ENCODE measurements at places on chromosomes 4 and X.

GRCh38 chr4:9996319-9997110, 24.8 kb downstream of the SLC2A9 start:
- DNase-seq, result no peak

DNA sequence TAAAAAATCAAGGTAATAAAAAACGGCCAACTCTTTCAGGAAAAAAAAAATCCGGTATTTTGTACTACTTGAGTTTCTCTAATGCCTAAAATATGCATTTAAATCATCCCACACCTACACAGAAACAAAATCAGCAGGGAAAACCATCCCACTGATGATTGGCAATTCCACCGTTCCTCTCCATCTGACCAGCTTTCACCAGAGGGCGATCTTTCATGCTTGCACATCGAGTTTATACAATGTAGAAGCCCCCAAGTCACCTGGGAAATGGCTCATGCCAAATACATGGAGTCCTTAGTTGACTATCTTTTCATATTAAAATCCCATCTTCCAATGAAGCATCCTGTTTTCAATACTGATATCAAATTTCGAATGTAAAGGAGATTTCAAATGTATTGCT, 69.2 kb downstream of the PTCHD1 start:
- no peak for DNase-seq

GRCh38 chr4:25144870-25145481, 15.3 kb downstream of the SEPSECS start:
- DNase-seq, result peak; percentile 29

DNA sequence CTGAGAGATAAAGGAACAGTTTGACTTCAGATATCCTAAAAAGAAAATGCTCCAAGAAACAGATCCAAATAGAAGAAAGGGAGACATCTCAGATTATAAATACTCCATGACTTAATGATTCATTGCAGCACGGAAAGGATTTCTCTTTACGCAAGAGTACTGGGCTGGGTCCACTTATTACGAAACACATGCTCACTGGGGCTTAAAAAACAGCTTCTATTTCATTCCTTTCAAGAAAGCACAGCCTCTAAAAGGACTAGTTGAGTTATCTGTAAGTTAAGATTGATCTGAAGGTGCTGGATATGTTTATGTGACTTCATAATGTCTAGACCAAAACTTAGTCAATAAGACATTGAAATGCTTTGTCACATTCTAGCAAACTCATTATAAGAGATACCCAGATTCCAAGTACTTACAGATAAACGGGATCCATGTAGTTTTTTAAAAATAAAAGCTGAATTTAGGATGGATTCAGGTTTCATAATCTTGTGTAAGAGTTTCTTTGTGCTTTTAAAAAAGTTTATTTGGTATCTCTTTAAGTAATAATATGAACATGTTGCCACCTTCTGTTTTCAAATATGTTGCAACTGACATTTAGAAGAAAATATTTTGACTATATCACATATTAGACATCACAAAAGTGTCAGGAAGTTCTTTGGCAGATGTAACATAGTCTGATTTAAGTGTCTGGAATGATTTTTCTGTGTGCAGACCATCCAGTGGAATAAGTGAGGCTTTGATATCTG, 109.5 kb upstream of the MYOZ2 start:
- DNase-seq, result peak; percentile 3

DNA sequence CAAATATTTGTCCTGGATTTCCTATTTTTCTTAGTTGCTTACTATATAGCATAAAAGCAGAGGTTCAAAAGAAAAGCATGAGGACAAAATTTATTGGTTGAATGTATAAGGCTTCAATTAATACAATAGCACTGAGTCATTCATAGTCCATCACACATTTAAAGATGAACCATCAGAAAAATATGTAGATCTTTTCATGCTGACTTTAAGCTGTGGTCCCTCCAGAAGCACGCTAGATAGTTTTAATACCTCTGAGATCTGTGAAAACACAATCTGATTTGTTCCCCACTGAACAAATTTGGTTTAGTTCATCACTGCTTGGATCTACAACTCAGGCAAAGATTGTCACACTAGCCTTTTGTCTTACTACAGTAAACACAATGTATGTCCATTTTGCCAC, 377.2 kb upstream of the ANXA10 start:
- DNase-seq, result no peak

DNA sequence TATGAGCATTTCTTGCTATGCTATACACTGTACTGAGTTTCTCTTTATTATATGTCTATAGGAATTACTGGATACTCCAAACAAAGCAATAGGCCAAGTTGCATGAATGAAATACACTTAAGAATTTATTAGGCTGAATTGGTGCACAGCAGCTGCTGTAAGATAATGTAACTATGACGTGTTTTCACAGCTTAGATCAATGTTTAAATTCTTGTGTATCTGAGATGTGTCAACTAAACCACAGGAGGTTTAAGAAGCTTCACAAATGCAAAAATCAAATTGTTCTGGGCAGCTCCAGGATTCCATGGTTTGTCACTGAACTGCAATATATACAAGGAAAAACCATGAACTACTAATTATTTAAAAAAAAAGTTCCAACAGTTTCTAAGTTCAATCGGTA, 156.7 kb downstream of the MAPK10 start:
- DNase-seq, result no peak

DNA sequence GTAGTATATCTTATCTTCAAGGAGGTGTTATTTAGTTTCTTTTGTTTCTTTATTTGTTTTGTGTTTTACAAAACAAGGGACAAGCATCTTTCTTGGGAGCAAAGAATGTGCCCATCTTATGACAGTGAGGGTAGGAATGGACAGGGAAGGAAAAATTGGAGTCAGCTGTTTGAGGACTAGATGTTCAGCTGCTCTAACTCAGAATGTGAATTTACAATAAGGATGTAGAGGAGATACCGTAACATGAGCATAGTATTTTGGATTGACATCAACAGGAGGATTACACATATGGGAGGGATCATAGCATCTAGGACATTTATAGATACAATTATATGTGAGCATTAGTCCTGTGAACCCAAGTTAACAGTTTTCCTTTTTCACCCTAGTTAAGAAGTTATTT, 89.0 kb upstream of the GK2 start:
- no peak for DNase-seq

DNA sequence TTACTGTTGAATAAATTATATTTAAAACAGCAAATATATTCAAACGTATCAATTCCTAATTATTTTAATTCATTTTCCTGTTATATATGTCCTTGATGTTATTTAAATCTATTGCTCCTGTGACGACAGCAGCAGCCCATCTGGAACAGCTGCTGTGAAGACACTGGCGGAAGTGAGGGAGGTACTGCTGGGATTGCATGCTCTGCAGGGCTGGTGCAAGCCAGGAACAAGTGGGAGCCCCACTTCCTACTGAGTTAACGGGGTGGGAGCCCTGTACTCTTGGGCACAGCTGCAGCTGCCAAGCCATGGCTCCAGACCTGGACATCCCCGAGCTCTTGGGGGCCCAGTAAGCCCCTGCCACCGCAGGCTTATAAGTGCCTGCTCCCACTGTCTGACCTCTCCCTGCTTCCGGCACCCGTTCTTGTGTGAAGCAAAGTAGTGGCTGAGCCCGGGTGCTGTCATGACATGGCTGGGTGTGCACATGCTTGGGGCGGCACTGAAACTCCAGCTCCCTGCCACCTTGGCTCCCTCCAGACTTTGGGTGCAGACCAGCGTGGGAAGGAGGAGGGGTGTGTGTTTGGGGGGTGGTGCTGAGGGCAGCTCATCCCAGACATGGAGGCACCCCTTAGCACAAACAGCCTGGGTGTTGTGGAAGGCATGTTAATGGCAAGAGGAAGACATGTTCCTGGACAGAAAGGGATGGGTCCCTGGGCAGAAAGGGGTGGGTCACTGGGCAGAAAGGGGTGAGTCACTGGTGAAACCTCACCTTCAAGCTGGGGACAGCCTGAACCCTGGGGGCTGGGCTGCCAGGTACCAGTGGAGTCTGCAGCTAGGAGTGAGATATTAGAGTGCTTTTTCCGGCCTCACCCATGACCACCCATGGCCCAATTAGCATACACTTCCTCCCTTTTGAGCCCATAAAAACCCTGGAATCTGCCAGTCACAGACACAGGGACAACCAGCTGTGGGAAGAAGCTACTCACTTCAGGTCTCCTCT, 1981.3 kb upstream of the IGFBP7 start:
- DNase-seq, result no peak

GRCh38 chr4:52841682-52842456, 20.2 kb upstream of the RASL11B start:
- DNase-seq, result no peak

- peak; percentile 60 for DNase-seq
Measured at GRCh38 chrX:12814420-12814819, 23.2 kb downstream of the PRPS2 start.

DNA sequence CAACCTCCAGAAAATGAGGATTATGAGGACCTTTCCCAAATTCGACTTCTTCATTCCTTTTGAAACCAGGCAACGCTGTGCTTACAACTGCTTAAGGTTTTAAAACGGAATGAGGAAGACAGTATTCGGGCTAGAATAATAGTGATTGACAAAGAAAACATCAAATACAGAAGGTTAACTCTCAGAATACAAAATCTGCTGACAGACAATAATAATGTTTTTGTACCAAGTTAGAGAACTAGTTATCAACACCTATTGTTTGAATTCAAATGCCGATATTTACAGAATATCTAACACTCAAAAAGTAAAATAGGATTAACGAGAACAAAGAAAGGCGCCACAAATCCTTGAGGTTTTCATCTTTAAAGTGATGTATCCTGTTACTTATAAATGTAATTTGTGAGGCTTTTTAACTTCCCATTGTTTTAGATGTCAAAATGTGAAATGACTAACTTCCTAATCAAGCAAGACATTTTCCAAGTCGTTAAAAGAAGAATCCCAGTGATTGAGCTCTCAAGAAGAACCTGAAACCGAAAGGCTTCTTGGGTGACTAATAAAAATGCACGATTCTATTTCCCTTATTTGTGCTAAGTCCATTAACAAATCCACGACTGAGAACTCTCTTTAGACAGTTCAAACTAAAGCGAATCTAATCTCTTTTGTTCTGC, 118.3 kb downstream of the SORBS2 start:
- DNase-seq, result no peak

DNA sequence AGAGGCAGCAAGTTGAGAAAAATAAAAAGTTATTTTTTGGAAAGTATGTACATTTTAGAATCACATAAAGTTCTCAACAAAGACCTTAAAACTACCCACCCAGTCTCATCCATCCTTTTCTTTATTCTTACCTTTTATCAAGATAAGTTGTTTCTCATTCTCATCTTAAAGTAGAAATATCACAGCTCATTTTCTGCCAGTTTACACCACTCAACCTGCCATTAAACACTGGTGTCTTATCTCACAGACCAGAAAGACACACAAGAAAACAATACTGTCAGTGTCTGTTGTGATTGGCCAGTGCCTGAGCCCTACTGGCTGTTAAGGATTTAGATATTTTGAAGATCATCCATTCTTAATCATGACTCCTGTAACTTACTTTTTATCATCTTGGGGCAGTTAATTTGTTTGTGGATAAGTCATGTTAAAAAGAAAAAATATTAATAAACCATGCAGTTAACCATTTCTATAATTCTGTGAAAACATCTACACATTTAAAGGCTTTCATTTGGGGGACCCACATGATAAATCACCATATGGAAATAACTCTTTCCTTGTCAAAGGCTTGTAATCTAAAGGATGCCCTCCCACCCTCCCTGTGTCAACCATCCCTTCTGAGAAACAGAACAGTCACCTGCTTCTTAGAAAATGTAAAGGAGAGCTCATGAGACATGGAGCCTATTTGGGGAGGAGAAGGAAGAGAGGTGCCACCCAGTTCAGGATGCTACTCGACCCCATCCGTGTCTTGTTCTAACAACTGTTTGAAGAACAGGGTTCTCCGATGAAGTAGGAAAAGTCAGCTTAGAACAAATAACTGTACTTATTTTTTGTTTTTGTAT, 897.2 kb upstream of the INTU start:
- no peak for DNase-seq

DNA sequence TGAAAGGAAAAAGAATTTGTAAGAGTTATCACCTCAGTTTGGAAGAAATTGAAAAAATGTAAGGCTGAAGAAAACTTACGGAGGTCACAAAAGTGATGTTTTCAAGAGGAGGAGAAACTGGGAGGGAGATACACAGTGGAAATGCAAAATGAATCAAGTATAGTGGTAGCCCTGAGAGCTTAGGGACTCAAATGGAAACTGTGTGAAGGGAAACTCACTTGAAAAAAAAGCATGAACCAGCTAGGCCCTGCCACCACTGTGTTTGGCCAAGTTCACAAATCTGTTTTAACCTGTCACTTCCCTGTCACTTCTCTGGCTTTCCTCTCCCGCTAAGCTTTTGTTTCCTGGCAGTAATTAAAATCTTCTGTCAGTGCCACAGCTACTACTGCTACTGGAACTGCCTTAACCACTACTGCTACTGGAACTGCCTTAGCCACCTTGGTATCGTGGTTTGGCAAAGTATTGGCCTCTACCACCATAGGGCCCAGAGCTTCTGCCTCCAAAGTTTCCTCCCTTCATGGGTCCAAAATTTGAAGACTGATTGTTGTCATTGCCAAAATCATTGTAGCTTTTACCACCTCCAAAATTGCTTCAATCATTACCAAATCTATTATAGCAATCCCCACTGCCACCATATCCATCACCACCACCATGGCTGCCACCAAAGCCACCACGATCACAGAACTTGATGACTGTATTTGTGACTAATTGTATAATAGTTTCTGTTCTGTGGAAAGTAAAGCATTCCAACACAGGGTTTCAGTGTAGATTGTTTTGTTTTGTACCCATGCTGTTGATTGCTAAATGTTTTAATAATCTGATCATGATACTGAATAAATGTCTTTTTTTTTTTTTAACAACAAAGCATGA, 41.5 kb downstream of the SMARCA5 start:
- no peak for DNase-seq

DNA sequence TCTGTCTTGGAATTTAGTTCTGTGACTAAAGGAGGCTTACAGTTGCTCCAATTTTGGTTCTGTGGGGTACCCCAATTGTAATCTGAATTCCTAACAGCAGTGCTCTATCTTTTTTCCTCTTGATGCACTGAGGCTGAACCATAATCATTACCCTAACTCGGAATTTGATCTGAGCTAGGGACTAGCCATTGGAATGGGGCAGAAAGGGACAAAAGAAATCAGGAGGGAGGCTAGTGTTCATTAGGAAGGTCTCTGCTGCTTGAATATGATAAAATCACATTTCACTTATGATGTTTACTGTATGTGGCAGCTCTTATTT, 2.7 kb downstream of the KLF3 start:
- no peak for DNase-seq

GRCh38 chrX:85024044-85024443, 20.4 kb downstream of the APOOL start:
- no peak for DNase-seq

- DNase-seq, result no peak
Measured at GRCh38 chr4:168832763-168833575, 177.1 kb downstream of the CBR4 start.

GRCh38 chr4:181418496-181418895, 824.7 kb upstream of the TENM3 start:
- no peak for DNase-seq

DNA sequence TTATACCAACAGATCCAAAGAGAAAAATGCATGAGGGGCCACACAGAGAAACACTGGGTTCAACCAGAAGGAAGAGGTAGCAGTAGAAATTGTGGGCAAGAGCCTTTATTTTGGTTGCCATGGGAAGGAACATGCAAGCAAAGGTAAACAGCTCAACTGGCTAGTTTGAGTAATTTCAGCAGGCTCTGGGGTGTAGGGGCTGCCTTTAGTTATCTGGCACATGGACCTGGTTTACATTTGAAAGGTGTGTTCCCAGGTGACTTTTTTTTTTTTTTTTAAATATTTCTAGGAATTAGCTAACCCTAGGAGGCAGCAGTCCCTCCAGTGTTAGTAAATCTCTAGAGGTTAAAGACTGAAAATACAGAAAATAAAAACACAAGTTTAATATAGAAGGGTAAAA, 481.9 kb downstream of the ACTRT1 start:
- no peak for DNase-seq

Measured in CD4-positive, alpha-beta T cell treated with Interleukin-21 for 1 hour (primary cell).